ENCODE measurements at places on chromosomes 5 and 9.

GRCh38 chr5:73376618-73377170 lies 71.9 kb downstream of the FOXD1 start:
- peak; percentile 40 for DNase-seq

DNA sequence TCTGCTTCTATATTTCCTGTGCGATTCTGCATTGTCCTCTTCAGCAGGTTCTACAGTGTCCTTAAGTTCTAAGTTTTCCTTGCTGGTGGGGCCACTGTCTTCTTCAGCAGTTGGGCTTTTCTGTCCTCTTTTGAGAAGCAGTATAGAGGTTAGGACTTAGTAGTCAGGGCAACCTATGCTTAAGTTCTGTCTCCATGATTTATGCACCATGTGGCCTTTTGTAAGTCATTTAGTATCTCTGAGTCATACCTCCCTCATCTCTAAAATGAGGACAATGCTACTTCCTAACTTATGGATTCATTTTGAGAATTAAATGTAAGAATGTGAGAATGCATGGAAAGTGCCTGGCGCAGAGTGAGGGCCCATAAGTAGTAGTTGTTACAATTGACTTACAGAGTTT lies 46.8 kb downstream of the GRIN3A start:
- DNase-seq = no peak

DNA sequence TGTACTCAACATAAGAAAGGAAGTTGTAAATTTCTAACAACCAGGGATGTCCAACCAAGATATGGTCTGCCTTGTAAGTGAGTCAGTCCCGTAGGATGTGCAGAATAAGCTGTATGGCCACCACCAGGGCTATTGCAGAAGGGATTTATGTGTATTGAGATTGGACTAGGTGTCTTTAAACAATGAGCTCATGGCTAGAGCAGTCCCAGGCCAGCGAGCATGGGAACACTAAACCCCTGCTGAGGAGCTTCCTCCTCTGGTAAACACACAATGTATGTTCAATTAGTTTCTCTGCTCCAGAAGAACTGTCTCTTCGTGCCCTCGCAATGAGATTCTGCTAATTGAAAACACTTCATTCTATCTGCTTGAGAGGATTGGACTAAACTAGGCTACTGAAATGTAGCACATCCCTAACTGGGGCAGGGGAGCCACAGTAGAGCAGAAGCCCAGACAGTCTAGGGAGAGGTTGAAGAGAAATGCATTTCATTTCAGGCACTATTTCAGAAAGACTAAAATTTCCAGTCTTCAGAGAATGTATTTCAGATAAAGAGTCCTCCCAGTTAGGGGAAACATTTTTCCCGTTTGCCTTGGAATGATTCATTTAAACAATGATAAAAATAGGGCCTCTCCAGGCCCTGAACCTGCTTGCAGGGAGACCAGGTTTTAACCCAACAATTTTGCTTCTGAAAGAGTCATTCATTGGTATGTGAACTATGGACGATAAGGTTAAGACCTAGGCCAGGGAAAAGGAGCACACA lies 154.7 kb downstream of the FAM114A2 start:
- peak; percentile 23 for DNase-seq

DNA sequence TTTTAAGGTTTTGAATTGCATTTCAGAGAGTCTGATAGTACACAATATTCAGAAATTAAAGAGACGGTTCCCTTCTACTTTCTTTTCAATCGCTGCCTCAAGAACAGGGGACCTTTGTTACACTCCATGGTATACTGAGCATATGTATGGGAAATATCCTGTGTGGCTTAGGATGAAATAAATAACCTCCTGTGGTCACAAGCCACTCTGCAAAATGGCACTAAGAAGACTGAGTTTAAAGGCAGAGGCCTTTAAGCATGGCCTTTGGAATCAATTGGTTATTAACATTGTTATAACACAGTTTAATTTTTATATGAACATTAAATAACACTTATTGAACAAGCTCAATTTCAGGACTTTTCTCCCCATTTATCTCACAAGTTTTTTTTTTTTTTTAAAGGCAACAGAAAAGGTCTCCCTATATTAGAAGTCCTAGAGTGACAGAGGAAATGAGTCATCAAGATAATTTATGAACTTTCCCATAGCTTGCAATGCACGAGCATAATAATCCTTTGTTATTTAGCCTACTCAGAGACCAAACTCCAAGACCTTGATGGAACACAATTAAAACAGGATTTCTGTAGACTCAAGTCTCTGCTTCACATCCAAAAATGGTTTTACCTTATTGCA lies 341.9 kb downstream of the TMEM167A start:
- no peak for DNase-seq

DNA sequence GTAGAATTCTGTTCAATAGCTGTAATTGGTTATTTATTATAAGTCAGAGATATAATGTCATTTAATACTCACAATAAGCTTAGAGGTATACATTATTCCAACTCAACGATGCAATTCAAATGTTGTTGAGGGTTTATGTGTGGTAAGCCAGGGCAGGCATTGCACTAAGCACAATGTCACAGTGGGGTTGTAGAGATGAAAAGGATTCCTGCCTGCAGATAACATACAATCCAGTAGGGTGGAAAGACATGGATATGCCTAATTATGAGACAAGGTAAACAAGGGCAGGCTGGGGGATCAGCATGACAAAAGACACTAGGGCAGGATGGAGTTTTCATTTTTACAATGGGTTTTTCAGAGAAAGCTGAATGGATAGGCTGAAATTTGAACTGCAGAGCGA lies 98.7 kb upstream of the PALM2AKAP2 start:
- no peak for DNase-seq

DNA sequence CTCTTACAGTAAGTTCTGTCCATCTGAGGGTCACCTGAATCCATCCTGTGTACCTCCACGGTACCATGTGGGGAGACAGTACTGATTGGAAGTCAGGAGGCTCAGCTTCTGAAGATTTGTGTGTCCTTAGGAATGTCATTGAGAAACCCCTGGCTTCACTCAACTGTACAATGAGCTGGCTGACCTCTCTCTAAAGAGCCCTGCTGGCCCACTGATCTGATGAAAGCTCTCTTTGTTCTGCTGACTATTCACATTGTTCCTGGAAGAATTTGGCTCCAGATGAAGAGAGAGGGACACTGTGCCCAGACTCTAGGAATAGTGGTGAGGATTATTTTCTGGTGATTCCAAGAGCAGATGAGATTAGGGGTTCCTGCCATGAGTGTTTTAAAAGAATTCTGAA lies 141.2 kb downstream of the LURAP1L start:
- DNase-seq = peak; percentile 36

DNA sequence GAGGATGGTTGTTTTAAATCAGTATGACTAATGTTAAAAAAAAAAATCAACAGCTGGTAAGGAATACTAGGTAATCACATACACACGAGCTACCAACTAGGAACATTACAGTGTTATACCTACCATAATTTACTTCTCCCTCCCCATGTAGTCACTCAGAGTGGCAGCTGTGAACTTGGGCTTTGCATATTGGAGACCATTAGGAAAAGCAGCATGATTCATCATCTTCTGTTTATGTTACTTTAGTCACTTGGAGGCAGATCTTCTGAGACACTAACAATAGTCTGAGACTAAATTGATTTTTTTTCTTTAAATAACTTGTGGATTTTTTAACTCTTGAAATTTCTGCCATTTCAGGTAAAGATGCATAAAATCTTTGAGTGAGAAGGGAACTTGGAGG lies 141.5 kb upstream of the NR4A3 start:
- peak; percentile 51 for DNase-seq

DNA sequence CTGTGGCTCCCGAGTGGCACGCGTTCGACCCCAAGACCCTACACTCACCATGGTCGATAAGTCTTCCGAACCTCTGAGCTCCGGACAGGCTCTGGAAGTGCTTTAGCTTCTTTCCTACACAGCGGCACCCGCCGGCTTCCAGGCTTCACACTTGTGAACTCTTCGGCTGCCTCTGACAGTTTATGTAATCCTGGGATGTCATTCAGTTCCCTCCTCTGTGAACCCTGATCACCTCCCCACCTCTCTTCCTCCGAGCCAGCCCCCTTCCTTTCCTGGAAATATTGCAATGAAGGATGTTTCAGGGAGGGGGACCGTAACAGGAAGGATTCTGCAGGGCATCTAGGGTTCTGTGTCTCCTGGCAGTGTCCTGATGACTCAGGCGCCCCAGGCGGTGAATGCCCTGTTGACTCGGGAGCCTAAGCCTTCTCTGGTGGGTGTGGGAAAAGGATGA lies at the start of gene CD14:
Gene CD14, minus strand, starts transcription at position 155 of the 451 bp plus-strand sequence. Its CDS starts 104 bp downstream, at position 51.
- DNase-seq = peak; percentile 67

- no peak for DNase-seq
Observed at GRCh38 chr5:108521011-108521700, 139.3 kb upstream of the FBXL17 start.

DNA sequence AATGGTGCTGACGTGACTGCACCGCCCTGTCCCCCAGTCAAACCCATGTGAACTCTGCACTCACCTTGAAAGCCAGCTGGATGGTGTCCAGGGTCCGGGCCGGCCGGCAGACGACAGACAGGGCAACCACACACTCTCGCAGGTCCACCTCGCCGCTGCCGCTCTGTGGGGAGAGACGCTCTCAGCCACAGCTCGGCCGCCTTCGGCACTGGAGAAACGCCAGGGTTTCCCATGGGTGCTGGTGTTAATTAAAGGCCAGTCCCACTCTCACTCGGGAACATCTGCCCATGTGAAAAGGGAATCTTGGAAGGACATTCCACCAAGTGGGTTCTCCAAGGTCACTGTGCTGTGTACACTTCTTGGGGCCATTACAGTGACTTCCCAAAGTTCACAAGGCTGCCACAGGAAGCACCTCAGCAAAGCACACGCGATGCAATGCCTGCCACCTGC lies 25.5 kb upstream of the SLC6A3 start:
- no peak for DNase-seq

DNA sequence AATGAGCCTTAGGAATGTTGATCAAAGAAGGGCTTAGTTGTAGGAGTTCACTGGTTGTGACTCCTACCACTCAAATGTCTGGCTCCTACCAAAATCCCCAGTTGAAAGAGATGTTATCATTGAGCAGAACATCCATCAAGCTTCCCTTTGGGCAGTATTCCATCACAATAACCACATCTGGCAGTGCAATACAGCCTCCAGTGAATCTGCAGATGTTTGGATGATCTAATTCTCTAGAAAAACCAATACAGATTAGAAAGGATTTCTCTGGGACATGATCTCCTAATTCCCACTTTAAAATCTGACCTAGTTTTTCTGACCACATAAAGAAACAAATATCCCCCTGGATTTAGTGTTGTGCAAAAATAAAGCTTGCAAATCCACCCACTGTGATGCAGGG lies 81.6 kb downstream of the TMEM215 start:
- DNase-seq = no peak

GRCh38 chr9:98550206-98550820 lies 158.4 kb downstream of the GABBR2 start:
- DNase-seq = no peak

DNA sequence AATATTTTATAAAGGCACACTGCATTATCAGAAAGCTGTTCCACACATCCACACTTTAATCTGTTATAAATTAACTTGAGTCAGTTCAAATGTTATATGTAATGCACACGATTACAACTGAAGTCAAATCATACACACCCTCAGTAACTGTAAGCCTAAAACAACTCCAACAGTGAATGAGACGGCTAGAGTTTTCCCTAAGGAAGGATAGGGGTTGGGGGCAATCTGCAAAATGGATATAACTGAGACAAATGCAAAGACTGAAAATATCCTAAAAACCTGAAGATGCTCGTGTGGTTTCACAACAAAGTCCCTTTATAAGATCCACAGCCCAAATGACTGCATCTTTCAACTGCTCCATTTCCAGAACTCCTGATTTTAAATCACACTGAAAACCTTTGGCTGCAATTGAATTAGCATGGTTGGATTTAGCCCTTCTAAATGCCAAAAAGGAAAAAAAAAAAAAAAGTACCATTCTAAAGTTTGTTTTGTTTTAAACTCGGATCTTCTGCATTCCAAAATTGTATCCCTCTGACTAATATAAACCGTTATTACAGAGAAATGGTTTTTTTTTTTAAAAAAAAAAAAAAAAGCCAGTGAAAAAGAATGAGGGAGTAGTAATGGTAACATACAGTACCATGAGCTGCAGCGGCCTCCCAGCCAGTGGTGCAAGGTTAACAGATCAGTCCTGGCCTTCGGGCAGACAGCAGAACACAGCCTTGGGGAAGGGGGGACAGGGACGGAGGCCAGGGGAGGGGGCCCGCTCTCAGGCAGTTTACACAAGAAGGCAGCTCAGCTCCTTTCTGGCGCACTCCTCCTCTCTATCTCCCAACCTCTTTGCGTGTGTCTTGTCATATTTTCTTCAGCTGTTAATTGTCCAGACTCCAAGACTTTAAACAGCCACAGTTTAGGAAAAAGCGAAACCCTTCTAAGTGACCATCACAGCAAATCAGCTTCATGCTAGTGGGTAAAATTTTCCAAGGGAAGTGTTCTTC lies 166.1 kb downstream of the BNC2 start:
- DNase-seq = peak; percentile 55

Data from AG20443 (cell line).